Mucosa of gallbladder (tissue), 1 donor: ENCODE measurements at places on chromosomes 2 and 18.
A peak's percentile ranks its signal among the peaks of the same experiment; 100 is the strongest.

GRCh38 chr18:21991081-21991534 lies 178.3 kb upstream of the GATA6 start:
- no peak for DNase-seq

GRCh38 chr2:63698786-63699548 lies 110.2 kb downstream of the MDH1 start:
- peak; percentile 65 for DNase-seq

DNA sequence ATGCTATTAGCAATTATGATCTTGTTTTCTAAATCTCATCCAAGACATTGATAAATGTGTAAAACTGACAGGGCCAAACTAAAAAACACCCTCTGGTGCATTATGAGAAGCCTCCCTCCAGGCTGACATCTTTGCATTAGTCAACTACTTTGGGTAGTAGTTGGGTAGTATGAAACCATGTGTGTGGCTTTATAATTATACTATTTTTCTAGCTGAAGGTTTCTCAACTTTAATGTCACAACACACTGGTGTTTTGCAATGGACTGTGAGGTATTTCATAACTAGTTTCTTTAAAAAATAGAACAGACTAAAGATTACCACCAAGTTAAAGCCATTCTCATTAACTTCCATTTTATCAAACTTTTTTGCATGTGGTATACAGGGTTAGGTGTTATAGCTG lies 73.1 kb upstream of the RBMS1 start:
- no peak for DNase-seq

GRCh38 chr18:41700416-41700815 lies 254.6 kb upstream of the PIK3C3 start:
- no peak for DNase-seq

DNA sequence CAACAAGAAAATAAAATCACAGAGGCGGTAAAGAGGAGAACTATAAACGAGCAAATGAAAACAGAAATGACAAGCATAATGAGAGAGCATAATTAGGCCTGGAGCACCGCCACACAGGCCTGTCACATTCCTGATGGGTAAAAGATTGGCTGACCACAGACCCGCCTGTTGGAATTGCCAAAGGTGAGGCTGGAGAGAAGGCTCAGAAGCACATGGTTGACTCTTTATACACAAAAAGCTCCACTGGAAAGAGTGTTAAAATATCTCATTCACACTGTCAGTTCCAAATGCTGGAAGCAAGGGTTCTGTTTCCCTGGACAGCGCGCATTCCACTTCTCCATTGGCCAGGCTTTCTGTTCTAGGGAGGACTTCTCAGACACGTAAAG lies 5.9 kb upstream of the LGALSL start:
- DNase-seq, result no peak

- no peak for DNase-seq
These were observed 111.6 kb upstream of the GCFC2 start for GRCh38 chr2:75822336-75822735.
